Activated CD8-positive, alpha-beta memory T cell treated with anti-CD3 and anti-CD28 coated beads for 36 hours (primary cell): ENCODE measurements at places on chromosomes 6 and 20. TPM values are rescaled to one million over a fixed set of nuclear protein-coding genes. Genes with fewer than 3 reads are reported as not detected.

The HLA-DQB2 gene
- total RNA-seq: 0.36 TPM

The AKAP7 gene
- total RNA-seq: 5.0 TPM

The OXT gene
- 0.46 TPM for total RNA-seq

The IL20RA gene
- not detected for total RNA-seq

The ZMYND8 gene
- 29.1 TPM for total RNA-seq

The SKIC2 gene
- 109 TPM for total RNA-seq

The PMEPA1 gene
- total RNA-seq: 2.2 TPM

The SLC26A8 gene
- total RNA-seq: not detected

The CLDN20 gene
- total RNA-seq: not detected

The MC3R gene
- not detected for total RNA-seq

The RIN2 gene
- total RNA-seq: not detected

The TINAG gene
- not detected for total RNA-seq

The TUBB2B gene
- not detected for total RNA-seq

The GTF2H4 gene
- 47.0 TPM for total RNA-seq

The ZNF165 gene
- total RNA-seq: 1.7 TPM

The KIF6 gene
- total RNA-seq: 0.23 TPM

The CST4 gene
- not detected for total RNA-seq

The SMOC2 gene
- total RNA-seq: not detected

The SIRT5 gene
- 8.5 TPM for total RNA-seq

The TMEM170B gene
- total RNA-seq: 2.9 TPM

The SCUBE3 gene
- total RNA-seq: 0.06 TPM

The DLL1 gene
- total RNA-seq: 0.36 TPM

The PSMA7 gene
- total RNA-seq: 432 TPM

The SULF2 gene
- total RNA-seq: 0.78 TPM

The ZSCAN23 gene
- total RNA-seq: 1.3 TPM

The ELOVL4 gene
- total RNA-seq: 2.2 TPM

The OGFRL1 gene
- 5.0 TPM for total RNA-seq

The CRIP3 gene
- 0.88 TPM for total RNA-seq

The FUCA2 gene
- 12.3 TPM for total RNA-seq

The L3MBTL3 gene
- total RNA-seq: 9.5 TPM

The SEMG1 gene
- total RNA-seq: not detected

The PRRT1 gene
- 0.61 TPM for total RNA-seq

The OR2B6 gene
- not detected for total RNA-seq

The FOXC1 gene
- 0.08 TPM for total RNA-seq

The PLCB4 gene
- total RNA-seq: not detected

The CRISP3 gene
- total RNA-seq: not detected

The IPCEF1 gene
- 13.3 TPM for total RNA-seq

The IL17A gene
- 0.61 TPM for total RNA-seq

The ADRM1 gene
- total RNA-seq: 154 TPM

The DCDC2 gene
- total RNA-seq: 0.27 TPM

The PTGIS gene
- total RNA-seq: 7.9 TPM

The KIF16B gene
- 3.2 TPM for total RNA-seq

The FOXF2 gene
- not detected for total RNA-seq

The RBBP8NL gene
- not detected for total RNA-seq

The SLC22A16 gene
- not detected for total RNA-seq

The GGT7 gene
- 7.3 TPM for total RNA-seq

The SIGLEC1 gene
- not detected for total RNA-seq

The SOX18 gene
- total RNA-seq: not detected

The SLC52A3 gene
- not detected for total RNA-seq

The PGC gene
- not detected for total RNA-seq

The DLGAP4 gene
- total RNA-seq: 15.1 TPM

The METTL24 gene
- total RNA-seq: not detected
